ENCODE measurements at places on chromosomes 3 and 15.

GRCh38 chr15:71055461-71055860 lies 59.8 kb upstream of the THSD4 start:
- no peak for DNase-seq

GRCh38 chr3:78165876-78166275 lies 1126.0 kb downstream of the ROBO2 start:
- no peak for DNase-seq

GRCh38 chr3:49966233-49966942 lies 26.4 kb downstream of the RBM6 start:
- DNase-seq: no peak

DNA sequence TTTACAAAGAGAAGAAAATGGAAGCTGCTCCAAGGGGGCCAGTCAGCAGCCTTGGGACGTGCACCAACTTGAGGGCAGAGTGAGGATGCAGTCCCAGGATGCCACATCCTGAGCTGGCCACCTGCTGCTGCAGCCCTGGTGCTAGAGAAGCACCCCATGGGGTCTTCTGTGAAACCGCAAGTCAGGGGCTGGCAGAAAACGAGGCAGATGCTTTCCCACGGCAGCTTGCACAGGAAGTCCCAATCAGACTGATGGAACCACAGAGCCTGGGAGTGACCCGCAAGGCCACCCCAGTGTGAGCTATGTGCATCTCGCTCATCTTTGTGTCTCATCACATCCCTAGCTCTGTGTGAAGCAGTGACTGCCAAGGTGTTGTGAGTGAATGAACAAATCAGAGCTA lies 76.5 kb downstream of the NUP210 start:
- no peak for DNase-seq

DNA sequence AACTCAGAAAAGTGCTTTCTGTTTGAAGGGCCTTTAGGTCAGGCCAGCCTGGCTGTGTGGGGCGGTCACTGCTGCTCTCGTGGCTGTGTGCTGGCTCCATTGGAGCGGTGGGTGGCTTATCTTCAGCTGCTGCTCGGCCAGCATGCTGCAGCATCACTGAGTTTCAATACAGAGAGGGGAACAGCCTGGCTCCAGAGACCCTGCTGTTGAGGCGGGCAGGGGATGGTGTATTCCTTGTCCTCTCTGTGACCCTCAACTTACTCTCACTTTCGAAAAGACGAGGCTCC lies 248.5 kb upstream of the ONECUT1 start:
- no peak for DNase-seq

GRCh38 chr3:86996261-86996955 lies 5.5 kb upstream of the VGLL3 start:
- no peak for DNase-seq

GRCh38 chr3:164236851-164237250 lies 841.4 kb downstream of the SI start:
- no peak for DNase-seq
